ENCODE measurements at places on chromosomes 7 and 10.

GRCh38 chr10:117218654-117219053, 21.4 kb downstream of the KCNK18 start:
- DNase-seq: no peak

DNA sequence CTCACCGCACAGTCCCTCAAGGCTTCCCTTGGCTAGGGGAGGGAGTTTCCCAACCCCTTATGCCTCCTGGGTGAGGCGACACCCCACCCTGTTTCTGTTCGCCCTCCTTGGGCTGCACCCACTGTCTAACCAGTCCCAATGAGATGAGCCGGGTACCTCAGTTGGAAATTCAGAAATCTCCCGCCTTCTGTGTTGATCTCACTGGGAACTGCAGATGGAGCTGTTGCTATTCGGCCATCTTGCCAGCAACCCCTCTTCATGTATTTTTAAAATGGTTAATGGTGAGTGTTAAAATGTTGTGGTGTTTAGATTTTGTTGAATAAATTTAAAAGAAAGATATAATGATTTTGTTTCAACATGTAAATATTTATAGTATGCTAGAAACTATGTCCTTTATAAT, 22.0 kb downstream of the UMAD1 start:
- DNase-seq: no peak

GRCh38 chr7:134637934-134638719, 8.5 kb upstream of the BPGM start:
- DNase-seq: no peak

DNA sequence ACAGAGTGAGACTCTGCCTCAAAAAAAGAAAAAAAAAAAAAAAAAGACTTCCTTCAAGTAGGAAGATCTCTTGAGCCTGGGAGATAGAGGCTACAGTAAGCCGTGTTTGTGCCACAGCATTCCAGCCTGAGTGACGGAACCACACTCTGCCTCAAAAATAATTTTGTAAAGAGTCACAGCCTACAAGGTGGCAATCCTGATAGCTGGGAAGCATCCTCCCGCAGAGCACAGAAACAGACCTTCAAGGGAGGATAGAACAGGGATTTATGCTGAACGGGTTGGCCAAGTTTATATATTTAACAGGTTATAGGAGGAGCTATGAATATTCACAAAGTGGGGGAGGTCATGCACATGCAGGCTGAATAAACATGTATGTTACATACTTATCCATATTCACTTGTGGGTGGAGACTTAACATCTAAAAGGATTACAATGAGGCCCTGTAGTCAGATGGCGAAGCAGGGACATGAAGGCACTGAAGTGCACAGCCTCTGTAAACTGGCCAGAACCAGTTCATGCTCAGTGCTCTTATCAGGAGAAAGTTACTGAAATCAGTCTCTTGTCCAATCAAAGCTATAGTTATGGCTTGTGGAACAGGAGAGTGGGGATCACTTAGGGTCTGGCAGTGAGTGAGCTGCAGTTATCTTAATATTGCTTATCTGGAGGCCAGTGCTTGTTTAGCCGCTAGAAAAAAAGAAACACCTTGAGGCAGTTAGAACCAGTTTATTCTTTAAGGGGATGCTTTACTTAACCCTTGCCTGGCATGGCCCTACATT, 6.8 kb downstream of the LMBR1 start:
- DNase-seq: no peak
